ENCODE measurements at places on chromosomes 2 and 18. TPM values are rescaled to one million over a fixed set of nuclear protein-coding genes. Genes with fewer than 3 reads are reported as not detected.

The ADCYAP1 gene
- 0.42 TPM for total RNA-seq

The ADGRF3 gene
- not detected for total RNA-seq

The WDR54 gene
- total RNA-seq: 5.5 TPM

The SOWAHC gene
- 3.2 TPM for total RNA-seq

The SCN2A gene
- total RNA-seq: 0.13 TPM

The C2orf80 gene
- total RNA-seq: not detected

The HOXD3 gene
- total RNA-seq: 1.1 TPM

DNA sequence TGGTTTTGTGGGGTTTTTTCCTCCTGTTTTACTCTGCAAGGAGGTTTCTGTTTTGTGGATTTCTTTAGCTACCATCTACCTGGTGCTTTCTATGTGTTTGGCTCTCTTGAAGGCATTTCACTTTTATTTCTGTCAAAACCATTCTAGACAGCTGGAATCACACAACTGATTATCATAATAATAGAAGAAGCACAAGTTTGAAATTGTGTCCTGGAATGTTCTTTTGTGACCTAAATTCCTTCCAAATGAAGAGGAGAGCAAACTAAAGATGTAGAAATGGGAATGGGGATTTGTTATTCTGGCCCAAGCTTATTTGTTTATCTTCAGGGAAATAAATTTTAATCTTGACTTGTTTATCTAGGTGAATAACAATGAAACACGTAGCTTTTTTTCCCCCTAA lies 17.0 kb upstream of the MFSD2B start:
- no peak for DNase-seq

DNA sequence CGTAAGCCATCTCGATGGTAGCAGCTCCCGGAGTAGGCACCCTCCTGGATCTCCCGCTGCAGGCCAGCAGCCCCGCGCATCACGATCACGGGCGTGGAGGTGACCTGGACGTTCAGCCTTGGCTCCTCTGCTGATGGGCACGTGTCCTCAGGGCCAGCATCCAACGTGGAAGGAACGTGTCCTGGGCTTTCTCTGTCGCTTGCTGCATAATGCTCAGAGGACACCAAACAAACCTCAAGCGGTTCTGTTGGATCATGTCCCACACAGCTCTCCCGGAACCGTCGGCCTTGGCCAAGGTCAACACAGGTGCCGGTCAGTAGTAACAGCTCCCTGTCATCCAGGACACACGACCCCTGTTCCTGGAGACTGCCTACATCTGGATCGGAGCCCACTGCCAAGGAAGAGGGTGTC lies 23.1 kb downstream of the PASK start:
- DNase-seq: no peak

DNA sequence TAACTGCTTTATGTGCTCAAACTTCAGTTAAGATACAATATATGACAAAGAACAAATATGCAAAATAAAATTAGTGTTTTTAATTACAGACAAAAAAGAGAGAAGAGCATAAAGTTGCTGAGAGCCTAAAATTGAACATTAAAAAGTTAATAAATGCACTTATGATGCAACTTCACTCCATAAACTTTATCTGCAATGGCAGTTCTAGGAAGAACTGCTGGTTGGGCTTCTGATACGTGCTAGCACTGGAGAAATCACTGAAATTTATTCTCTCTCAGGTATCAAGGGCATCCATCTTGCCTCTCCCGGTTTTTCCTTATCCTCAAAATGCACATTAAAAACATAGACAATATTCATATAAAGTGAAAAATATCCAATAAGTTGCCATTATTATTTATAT lies 35.7 kb downstream of the MYO3B start:
- no peak for DNase-seq

- DNase-seq: no peak
Measured at GRCh38 chr2:134839649-134840048, 1.2 kb downstream of the ACMSD start.

DNA sequence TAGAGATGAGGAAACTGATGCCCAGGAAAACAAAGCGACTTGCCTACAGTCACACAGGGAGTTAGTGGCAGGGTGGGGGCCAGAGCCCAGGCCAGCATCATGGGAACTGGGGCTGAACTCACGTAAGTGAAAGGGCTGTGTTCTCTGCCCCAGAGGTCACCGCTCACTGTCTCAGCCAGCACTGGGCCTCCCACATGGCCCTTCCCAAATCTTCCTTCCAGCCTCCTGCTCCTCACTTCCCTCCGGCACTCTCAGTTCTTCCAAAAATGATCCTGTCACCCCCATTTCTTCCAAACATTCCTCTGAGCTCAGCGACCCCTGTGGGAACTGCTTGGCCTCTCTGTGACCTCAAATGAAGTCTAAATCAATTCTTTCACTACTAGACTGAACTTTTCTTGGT lies 90.5 kb upstream of the TMEM247 start:
- DNase-seq: no peak

DNA sequence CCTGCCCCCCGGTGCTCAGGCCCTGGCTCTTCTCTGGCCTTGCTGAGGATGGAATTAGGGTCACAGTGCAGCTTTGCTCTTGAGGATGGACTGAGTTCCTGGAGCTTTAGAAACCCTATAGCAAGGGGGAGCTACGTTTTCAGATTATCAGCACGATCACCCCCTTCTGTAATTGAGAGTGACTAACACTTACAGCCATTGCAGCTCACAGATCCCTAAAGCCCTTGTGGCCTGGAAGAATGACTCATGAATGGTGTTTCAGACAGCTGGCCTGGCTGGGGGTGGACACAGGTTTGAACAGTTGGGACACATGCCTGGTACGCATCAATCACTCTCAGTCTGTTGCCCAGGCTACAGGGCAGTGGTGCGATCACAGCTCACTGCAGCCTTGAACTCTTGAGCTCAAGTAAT lies 79.7 kb upstream of the IGFBP5 start:
- peak; percentile 69 for DNase-seq

DNA sequence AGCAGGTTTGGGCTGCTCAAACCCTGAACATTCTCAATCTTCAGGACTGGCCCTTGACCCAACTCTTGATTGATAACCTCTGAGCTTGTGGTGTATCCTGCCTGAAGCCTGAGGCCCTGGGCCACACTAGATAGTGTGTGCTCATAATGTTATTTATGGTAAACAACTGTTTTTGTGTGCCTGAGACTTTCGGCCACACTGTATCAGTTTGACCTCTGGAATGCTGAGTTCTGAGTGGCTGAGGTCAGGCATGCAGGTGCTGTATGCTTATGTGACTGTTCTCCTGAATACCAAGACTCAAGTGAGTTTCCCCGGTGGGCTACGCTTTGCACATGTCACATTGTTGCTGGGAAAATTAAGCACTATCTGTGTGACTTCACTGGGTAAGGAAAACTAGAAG lies 82.2 kb upstream of the RMP24 start:
- no peak for DNase-seq

GRCh38 chr2:156601855-156602551 lies 165.8 kb downstream of the GPD2 start:
- no peak for DNase-seq

- DNase-seq: no peak
Measured at GRCh38 chr18:13070460-13070859, 79.3 kb downstream of the CEP192 start.

DNA sequence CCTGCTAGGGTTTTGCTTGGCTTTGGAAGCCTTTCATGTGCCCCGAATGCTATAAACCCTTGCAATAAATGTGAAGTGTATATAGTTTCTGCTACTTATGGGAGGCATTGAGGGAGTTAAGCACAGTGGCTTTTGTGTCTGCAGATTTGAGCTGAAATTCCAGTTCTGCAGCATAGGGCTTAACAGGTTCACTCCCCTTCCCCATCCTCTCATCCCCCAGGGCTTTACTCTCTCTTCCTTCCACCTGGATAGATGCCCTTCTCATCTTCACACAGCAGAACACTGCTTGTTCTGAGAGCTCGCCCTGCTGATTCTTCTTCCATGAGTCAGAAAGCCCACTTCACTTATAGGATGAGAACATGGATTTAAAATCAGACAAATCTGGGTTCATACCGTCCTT lies 37.2 kb downstream of the SOX11 start:
- DNase-seq: no peak

GRCh38 chr2:159063677-159064076 lies 95.2 kb downstream of the TANC1 start:
- DNase-seq: no peak

GRCh38 chr2:56169521-56169920 lies 14.3 kb upstream of the CCDC85A start:
- no peak for DNase-seq

GRCh38 chr2:119293900-119294299 lies 70.3 kb downstream of the STEAP3 start:
- DNase-seq: no peak

DNA sequence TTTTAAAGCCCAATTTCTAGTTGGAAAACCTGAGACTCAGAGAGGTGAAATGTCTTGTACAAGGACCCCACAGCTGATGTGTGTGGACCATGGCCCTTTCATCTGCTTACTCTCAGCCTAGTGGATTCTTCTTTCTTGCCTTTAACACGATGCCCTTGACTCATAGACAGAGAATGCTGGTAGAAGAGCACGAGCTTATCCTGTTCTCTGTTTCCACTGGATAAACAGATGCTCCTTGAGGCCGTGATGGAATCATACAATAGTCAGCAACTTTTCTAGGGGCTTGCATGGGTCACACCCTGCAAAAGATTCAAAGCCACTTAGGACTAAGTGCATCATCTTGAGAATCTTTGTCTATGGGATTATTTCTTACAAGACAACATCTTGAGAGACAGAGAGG lies 50.9 kb downstream of the MYCN start:
- DNase-seq: no peak

- DNase-seq: peak; percentile 73
Measured at GRCh38 chr2:28528206-28528605, 32.3 kb downstream of the PLB1 start.

DNA sequence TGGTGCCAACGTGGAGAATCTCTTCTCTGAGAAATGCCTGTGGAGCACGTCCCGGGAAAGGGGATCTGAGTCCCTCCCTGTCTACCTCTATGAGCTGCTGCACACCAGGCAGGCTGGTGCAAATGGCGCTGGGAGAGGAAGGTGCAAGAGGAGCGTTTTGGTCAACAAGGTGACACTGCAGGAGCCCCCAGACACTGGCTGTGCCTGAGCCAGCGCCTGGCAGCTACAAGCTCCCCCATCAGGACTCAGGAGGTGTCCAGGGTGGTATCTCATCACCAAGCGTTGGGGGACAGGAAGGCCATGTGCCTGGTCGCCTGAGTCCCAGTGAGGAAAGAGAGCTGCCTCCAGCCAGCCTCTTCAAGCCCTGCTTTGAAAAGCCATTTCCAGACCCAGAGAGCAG lies 173.4 kb downstream of the TNS1 start:
- DNase-seq: no peak

DNA sequence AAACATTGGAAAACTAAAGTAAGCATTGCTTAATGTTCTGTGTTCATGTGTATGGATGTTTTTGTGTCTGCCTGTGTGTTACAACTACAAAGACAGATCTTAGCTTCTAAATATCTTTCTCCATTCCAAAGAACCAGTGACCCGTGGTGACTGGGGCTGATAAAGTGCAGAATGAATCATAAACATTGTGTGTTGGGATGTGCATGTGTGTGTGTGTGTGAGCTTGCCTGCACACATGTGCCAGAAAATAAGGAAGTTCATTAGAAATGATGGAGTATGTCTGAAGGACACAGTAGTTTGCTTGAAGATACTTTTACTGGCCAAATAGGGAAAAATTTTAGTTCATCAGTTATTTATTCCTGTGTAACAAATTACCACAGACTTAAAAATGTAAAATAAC lies 756.6 kb upstream of the CELF4 start:
- DNase-seq: no peak
